ENCODE measurements at places on chromosomes 16 and 17. TPM values are rescaled to one million over a fixed set of nuclear protein-coding genes. Genes with fewer than 3 reads are reported as not detected.

CLEC18A gene
- 5.4 TPM for total RNA-seq

WNT9B gene
- total RNA-seq: 0.89 TPM

- no peak overlapping the region for H3K4me3 ChIP-seq
- H3K27me3 ChIP-seq: no peaks in the 10 kb centered on the region
- no peak overlapping the region for H3K27ac ChIP-seq
- peaks cover 50% of the 10 kb centered on the region for H3K4me1 ChIP-seq
- peaks cover 3% of the 10 kb centered on the region for H3K36me3 ChIP-seq
- DNase-seq: no peak
Observed at GRCh38 chr16:8943001-8943763, 20.5 kb downstream of the USP7 start.

GRCh38 chr17:75272848-75273184, 1.8 kb upstream of the MIF4GD start:
- peaks cover 3% of the 10 kb centered on the region for H3K27me3 ChIP-seq
- H3K27ac ChIP-seq: no peak overlapping the region
- DNase-seq: no peak
- H3K4me3 ChIP-seq: peak overlapping the region; percentile 72
- H3K4me1 ChIP-seq: peaks cover 19% of the 10 kb centered on the region
- H3K36me3 ChIP-seq: peaks cover 2% of the 10 kb centered on the region

- DNase-seq: no peak
- H3K36me3 ChIP-seq: peaks cover 6% of the 10 kb centered on the region
- H3K4me3 ChIP-seq: no peak overlapping the region
Observed at GRCh38 chr16:78192734-78193488, 93.5 kb downstream of the WWOX start.
